ENCODE measurements at places on chromosomes 6 and 20.

DNA sequence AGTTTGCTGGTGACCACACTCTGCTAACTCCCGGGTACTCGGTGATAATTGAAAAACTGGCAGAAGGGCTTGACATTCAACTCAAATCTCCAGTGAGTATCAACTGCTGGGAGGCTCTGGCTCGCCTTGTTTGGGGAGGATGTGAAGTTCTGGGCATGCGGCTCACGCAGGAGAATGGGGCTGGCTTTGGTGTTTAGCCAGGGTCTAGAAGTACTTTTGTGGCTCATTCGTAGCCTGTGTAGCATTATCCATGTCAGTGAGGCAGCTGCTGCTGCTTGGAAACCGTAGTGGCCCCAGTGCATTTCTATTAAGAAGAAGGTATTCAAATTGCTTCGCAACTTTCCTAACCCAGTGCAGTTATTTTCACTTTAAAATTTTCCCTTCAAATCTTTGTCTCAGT, 52.2 kb downstream of the KDM1B start:
- no peak for DNase-seq

DNA sequence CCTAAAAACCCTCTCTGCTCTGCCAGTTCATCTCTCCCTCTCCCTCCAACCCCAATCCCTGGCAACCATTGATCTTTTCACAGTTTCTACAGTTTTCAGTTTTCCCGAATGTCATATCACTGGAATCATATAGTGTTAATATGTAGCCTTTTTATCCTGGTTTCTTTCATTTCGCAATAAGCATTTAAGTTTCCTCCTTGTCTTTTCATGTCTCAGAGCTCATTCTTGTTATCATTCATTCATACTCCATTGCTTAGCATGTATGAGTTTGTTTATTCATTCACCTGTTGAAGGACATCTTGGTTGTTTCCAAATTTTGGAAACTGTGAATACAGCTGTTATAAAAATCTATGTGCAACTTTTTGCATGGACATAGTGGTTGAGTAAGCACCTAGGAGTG, 5.5 kb upstream of the PCMTD2 start:
- DNase-seq = no peak

GRCh38 chr6:107344981-107345380, 114.4 kb downstream of the PDSS2 start:
- no peak for DNase-seq

- no peak for DNase-seq
Observed at GRCh38 chr6:167079853-167080297, 43.0 kb upstream of the CCR6 start.

DNA sequence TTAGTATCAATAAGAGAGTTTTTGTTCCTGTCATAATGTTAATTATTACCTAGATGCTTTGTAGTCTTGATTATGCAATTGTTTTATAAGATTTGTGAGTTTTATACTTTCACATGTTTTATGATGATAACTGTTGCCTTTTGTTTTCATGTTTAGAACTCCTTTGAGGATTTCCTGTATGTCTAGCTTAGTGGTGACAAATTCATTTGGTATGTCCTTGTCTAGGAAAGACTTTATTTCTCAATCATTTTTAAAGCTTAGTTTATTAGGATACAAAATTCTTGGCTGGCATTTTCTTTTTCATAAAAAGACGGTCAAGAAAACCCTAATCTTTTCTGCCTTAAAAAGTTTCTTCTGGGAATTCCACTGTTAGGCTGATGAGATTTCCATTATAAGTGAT, 849.9 kb upstream of the EYS start:
- no peak for DNase-seq

DNA sequence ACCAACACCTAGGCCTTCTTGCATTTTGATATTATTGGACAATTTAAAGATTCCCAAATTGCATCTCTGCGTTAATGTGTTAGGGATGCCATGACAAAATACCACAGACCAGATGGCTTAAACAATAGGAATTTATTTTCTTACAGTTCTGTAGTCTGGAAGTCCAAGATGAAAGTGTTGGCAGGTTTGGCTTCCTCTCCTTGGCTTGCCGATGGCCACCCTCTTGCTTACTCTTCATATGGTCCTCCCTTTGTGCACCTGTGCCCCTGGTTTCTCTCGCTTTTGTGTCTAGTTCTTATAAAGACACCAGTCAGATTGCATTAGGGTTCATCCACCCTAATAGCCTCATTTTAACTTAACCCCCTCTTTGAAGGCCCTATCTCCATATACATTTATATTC, 842.4 kb upstream of the FLRT3 start:
- no peak for DNase-seq

- DNase-seq = no peak
Observed at GRCh38 chr20:2729791-2730190, 37.2 kb downstream of the EBF4 start.

GRCh38 chr6:2038092-2038491, 207.3 kb downstream of the GMDS start:
- DNase-seq = no peak

GRCh38 chr6:21987501-21987957, 309.3 kb downstream of the PRL start:
- DNase-seq = no peak

- no peak for DNase-seq
Observed at GRCh38 chr20:60060593-60060992, 102.4 kb downstream of the CDH26 start.

DNA sequence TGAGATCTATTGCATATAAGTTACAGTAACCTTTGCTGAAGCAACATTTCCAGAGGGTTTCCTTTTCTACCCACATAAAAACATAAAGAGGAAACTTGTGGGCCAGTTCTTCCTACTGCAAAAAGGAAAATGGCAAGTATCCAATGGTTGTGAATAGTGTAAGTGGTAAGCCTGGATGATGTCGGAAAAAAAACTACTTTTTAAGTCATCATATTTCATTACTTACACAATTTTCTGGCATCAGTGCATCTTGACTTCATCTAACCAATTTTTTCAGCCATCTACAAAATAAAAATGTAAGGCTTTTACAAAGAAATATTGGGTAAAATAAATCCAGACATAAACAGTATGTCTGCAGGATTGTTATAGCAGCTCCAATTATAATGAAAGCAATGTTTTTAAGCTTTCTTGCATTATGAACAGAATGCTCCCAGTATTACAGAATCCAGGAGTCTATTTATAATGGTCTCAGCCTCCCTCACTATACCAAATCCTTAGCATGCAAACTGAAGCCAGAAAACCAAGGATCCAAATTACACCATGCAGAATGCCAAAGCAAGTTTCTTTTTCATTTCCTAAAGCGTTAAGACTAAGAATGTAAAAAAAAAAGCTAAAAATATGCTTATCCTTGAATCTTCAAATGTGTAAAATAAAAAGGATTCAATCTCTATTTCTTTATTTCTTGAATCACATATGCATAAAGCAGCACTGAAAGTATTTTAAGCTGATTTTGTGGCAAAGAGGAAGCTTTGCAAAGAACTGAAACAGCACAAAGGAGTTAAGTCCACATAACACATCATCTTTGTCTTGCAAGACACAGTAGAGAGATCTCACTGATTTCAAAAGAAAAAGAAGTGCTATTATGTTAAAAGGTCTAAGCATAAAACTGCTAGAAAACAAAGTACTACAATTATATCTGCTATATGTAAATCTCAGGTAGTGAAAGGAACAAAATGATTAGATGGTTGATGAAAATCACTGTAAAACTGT, 126.8 kb upstream of the HMGCLL1 start:
- no peak for DNase-seq

DNA sequence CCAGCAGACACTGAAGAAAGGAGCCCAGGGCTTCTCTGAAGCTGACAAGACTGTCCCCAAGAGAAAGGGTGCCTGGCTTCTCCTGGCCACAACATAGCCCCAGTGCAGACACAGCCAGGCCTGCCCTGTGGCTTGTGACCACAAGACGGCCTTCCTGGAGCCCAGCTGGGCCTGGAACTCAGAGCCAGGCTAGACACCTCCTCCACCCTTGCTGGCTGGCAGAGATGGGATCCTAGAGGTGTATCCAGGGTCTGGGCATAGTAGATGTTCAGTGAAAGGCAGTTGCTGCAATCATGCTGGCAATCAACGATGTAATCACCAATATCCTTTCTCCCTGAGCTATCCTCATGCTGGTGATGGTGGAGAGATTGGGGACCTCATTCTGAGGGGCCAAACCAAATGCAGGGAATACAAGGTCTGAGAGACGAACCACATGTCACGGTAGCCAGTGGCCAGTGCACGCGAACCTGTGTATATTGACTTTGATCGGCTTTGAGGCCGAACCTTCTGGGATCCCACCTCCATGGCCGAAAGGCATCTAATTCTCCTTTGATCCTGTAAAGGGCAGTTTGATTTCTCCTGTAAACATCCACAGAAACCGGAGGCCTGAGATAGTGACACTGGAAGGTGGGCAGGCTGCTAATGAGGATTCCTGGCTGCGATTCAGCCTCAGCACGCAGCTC, 115.2 kb downstream of the PSMB1 start:
- DNase-seq = no peak

- no peak for DNase-seq
Observed at GRCh38 chr6:48567016-48567415, 456.0 kb upstream of the PTCHD4 start.

- DNase-seq = no peak
Observed at GRCh38 chr6:37994223-37994622, 174.7 kb downstream of the ZFAND3 start.

GRCh38 chr6:167404385-167405049, 79.6 kb downstream of the TTLL2 start:
- no peak for DNase-seq

DNA sequence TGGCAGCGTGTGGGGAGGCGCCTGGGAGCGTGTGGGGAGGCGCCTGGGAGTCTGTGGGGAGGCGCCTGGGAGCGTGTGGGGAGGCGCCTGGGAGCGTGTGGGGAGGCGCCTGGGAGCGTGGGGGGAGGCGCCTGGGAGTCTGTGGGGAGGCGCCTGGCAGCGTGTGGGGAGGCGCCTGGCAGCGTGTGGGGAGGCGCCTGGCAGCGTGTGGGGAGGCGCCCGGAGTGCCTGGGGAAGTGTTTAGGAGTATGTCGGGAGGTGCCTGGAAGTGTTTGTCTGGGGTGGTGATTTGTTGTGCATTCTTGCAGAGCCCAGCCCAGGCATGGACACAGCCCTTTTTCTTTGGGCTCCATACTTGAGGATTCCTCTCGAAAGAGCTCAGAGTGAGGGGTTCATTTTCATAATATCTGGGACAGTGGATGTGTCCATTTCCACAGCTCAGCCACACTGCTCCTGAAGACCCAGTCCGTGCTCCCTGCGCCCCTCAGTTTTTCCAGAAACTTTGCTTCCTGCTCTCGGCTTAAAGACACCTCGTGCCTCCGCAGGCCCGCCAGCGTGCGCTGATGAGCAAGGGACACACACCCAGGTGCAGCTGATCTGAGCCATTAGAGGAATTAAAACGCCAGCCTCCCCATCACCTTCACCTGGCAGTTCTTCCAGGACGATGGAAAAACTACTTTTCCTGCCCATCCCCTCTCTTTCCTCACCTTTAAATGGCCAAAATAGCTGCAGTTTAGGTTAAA, 172.2 kb upstream of the THBS2 start:
- no peak for DNase-seq

DNA sequence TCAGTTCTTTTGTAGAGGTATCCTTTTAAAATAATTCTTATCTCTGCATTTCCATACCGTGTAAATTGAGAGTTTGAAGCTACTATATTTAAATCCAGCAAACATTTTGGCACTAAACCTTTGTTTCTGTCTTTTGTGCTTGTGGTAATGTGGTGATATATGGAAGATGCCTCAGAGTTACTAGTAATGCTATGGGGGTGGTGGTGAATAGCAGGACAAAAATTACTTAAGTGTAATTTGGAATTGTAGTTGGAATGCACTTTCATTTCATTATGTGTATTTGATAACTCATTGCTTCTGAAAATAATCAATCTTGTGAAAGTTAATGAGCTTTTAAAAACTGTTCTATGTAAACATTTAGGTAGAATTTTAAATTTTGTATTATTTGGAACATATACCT, 404.5 kb downstream of the PHF3 start:
- no peak for DNase-seq
